ENCODE measurements at places on chromosomes 2 and 18.

GRCh38 chr18:3054780-3055179 is 41.8 kb upstream of the LPIN2 start:
- no peak for DNase-seq

- DNase-seq = no peak
Observed at GRCh38 chr18:44732238-44732563, 51.5 kb downstream of the SETBP1 start.

DNA sequence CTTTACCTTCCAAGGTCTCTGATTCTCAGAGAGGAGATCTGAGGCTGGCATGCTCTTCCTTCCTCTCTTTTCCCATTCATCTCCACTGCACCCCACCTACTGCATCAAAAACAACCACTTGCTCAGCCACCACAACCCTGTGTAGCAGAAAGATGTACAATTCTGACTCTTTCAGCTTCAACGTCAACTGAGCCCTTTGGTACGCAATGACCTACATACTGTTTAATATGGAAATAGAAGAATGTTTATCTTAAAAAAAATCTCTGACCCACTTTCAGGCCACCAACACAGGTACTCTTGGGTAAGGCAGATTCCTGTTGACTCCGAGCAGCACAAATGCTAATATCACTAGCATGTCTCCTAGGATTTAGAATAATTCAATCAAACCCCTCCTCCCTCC is 76.2 kb upstream of the AFF3 start:
- DNase-seq = no peak

DNA sequence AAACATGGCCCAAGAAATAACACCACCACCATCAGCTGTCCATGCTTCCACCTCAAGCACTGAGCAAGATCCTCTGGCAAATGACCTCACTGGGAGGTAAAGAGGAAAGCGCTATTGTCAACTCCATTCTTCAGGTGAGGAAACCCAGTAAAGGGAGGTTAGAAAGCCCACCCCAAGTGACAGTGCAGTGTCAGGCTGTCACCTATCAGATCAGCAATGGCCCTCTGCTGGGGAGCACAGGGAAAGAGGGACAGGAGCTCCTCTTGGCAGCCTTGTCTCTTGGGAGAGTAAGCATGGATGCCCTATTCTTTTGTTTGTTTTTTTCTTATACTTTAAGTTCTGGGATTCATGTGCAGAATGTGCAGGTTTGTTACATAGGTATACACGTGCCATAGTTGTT is 104.3 kb upstream of the DAPL1 start:
- DNase-seq = no peak

DNA sequence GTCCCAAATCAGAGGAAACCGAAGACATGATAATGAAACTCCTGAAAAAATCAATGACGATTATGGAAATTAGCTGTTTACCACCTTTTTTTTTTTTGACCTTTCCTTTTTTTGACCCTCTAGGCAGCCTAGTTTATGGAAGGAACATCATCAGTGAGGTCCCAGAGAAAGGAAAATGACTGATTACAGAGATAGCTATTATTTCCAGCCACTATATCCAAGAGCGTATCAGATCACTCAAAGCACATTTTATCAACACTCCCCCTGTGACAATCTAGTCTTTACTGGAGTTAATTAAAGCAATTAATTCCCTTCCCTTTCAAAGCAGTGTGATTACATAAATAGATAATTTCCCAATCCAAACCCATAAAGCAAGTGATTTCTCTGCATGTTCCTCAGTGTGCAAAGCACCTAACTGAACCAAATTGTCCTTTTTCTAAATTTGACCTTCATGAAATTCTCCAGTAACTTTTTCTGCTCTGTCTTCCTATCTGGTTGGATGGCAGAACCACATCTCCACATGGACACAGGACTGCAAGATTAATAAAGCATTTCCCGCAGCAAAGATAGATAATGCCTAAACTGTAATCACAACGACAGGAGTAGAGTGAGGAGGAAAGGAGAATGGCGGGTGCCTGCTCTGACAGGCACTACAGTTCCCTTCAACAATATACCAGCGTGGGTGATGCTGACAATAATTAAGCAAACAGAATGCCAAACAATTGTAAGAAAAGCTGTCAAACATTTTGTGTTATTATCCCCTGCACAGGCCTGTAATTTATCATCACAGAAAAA is 194.4 kb downstream of the SLC8A1 start:
- no peak for DNase-seq

DNA sequence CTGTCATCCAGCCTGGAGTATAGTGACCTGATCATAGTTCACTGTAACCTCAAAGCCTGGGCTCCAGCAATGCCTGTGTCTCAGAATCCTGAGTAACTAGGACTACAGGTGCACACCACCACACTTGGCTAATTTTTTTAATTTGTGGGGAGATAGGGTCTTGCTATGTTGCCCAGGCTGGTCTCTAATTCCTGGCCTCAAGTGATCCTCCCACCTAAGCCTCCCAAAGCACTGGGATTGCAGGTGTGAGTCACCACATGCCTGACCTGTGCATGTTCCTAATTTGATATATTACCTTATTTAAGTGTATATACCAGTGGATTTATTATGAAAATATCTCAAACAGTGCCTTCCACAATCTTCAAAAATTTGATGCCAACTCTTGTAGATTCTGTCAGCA is 123.6 kb upstream of the XIRP2 start:
- no peak for DNase-seq

DNA sequence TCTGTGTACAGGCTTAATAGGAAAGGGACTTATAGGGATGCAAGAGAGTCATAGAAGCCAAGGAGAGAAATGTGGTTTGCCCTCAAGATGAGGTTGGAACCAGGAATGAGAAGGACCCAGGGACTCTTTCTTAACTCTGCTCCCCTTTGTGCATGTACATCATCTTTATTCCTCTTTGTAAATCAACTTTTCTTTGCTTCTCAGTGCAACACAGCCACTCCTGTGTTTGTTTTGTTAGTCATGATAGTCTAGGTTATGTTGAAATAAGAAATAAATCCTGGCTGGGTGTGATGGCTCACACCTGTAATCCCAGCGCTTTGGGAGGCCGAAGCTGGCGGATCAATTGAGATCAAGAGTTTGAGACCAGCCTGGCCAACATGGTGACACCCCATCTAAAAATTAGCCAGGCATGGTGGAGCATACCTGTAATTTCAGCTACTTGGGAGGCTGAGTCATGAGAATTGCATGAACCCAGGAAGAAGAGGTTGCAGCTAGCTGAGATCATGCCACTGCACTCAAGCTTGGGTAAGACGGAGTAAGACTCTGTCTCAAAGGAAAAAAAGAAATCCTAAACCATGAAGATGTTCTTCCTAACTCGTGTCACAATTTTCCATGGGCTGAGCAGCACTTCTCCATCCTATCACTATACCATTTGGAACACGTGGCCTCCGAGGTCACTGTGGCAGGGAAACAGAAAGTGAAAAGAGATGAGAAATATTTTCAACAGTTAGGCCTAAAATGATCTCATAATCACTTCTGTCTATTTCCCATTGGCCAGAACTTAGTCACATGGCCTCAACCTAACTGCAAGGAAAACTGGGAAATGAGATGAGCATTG is 73.0 kb upstream of the TMEM17 start:
- no peak for DNase-seq

DNA sequence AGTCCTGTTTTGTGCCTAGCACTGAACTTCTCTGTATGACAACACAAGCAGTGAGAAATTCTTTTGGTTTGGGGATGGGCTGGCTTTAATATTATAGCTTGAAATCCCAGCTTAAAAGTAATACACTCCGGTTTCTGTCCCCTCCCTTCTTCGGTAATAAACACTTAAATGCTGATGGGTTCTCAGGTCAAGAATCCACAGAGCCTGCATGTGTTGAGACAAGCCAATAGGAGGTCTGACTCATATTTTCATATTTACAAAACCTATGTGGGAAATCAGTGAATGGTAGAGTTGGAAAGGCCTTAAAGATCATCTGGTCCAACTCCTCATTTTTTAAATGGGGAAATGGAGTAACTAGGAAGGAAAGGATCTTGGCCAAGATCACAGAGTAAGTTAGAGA is 47.5 kb downstream of the VSNL1 start:
- no peak for DNase-seq

DNA sequence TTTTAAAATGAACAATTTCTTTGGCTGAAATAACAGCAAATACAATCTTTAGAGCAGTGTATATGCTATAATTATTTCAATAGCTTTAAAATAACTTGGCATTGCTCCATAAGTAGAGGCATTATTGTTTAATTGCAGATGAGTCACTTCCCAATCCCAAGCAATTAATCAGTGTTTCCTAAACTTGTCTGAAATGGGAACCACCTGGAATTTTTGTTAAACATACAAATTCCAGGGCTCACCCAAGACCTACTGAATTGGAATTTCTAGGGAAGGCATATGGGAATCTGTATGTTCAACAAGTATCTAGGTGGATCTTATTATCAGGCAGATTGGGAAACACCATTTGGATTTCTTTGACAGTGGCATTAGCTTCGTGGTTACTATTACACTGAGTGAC is 27.1 kb upstream of the FMNL2 start:
- DNase-seq = no peak

DNA sequence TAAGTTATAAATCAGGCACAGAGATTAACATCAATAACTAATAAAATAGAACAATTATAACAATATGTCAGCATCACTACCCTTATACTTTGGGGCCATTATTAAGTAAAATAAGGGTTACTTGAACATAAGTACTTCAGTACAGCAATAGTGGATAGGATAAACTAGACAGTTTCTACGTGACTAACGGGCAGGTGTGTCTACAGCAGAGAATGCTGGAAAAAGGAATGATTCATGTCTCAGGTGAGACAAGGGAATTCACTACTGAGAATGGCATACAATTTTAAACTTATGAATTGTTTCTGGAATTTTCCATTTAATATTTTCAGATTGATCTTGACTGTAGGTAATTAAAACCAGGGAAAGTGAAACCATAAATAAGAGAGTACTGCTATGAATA is 5.5 kb downstream of the WDR75 start:
- no peak for DNase-seq
